Vagina (tissue), 2 donors: ENCODE measurements at places on chromosomes 2 and 18. TPM values are rescaled to one million over a fixed set of nuclear protein-coding genes. Genes with fewer than 3 reads are reported as not detected.

DYSF gene
- total RNA-seq: 10.1 TPM

PLEK gene
- 4.4 TPM for total RNA-seq

RPRM gene
- 2.9 TPM for total RNA-seq

DOCK10 gene
- 9.8 TPM for total RNA-seq

ANKRD30BL gene
- 1.2 TPM for total RNA-seq

ESPNL gene
- 0.74 TPM for total RNA-seq

OLA1 gene
- total RNA-seq: 36.1 TPM

CLEC4F gene
- 0.49 TPM for total RNA-seq

DGKD gene
- 13.3 TPM for total RNA-seq

ZNF521 gene
- total RNA-seq: 18.7 TPM

UBXN2A gene
- 12.5 TPM for total RNA-seq

LYG2 gene
- total RNA-seq: not detected
